Panc1 (cell line): ENCODE measurements at places on chromosomes 3 and 15. TPM values are rescaled to one million over a fixed set of nuclear protein-coding genes. Genes with fewer than 3 reads are reported as not detected.
A peak's percentile ranks its signal among the peaks of the same experiment; 100 is the strongest.

GRCh38 chr3:115099986-115100571, 47.0 kb downstream of the ZBTB20 start:
- H3K36me3 ChIP-seq: no peaks in the 10 kb centered on the region
- H3K27ac ChIP-seq: no peak overlapping the region
- H3K4me1 ChIP-seq: no peaks in the 10 kb centered on the region

DNA sequence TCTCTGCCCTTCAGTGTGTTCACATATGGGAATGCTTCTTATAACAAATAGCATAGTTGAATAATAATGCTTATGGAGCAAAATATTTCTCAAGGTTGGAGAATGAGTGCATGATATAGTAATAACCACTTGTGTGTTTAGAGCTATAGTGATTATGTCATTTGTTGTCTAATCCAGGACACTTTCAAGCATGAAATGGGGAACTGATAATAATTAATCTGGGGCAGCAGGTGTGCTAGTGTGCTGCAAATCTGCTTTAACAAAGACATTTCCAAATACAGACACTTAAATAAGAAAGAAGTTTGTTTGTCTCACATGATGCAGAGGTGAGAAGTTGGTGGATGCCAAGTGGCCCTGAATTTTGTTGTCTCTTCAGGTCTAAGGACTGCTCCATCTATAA, 579.3 kb upstream of the GRM7 start:
- no peak overlapping the region for H3K27ac ChIP-seq
- no peak overlapping the region for H3K4me3 ChIP-seq
- no peaks in the 10 kb centered on the region for H3K4me1 ChIP-seq
- H3K27me3 ChIP-seq: no peaks in the 10 kb centered on the region

- no peaks in the 10 kb centered on the region for H3K4me1 ChIP-seq
- H3K4me3 ChIP-seq: no peak overlapping the region
- H3K27me3 ChIP-seq: 0 out of 2 replicates have a peak, but pooled peaks cover 6% of the 10 kb centered on the region
- no peaks in the 10 kb centered on the region for H3K36me3 ChIP-seq
- no peak for DNase-seq
- no peak overlapping the region for H3K27ac ChIP-seq
Observed at GRCh38 chr3:135148398-135149020, 353.4 kb downstream of the EPHB1 start.

- no peak for DNase-seq
- no peaks in the 10 kb centered on the region for H3K27me3 ChIP-seq
- no peak overlapping the region for H3K27ac ChIP-seq
- H3K4me1 ChIP-seq: no peaks in the 10 kb centered on the region
- peaks cover 28% of the 10 kb centered on the region for H3K36me3 ChIP-seq
- H3K4me3 ChIP-seq: no peak overlapping the region
Observed at GRCh38 chr3:33401781-33402180, 38.4 kb downstream of the UBP1 start.

DNA sequence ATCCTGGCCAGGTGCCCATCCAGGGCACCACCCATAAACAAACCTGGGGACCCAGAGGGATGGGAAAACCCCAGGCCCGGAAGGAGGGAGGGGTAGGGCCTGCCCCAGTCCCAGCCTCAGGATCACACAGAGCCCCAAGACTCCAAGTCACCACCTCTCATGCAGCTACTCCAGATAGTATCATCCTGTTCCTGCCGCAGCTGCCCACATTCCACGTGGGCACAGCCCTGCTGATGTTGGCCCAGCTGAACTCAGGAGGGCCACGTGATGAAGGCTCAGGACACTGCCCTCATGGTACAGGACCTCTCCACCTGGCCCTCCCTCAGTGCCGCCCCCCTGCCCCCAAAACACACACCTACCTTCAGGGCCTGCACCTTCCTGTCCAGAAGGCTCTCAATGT, 69.5 kb downstream of the CACNA2D2 start:
- H3K4me1 ChIP-seq: no peaks in the 10 kb centered on the region
- H3K4me3 ChIP-seq: no peak overlapping the region
- no peaks in the 10 kb centered on the region for H3K36me3 ChIP-seq
- DNase-seq: no peak

GRCh38 chr3:195881276-195881988, 26.9 kb downstream of the TNK2 start:
- H3K27me3 ChIP-seq: no peaks in the 10 kb centered on the region
- no peaks in the 10 kb centered on the region for H3K4me1 ChIP-seq
- no peak overlapping the region for H3K4me3 ChIP-seq
- H3K36me3 ChIP-seq: peaks cover 2% of the 10 kb centered on the region; the same call in 1 of the 2 replicates

DNA sequence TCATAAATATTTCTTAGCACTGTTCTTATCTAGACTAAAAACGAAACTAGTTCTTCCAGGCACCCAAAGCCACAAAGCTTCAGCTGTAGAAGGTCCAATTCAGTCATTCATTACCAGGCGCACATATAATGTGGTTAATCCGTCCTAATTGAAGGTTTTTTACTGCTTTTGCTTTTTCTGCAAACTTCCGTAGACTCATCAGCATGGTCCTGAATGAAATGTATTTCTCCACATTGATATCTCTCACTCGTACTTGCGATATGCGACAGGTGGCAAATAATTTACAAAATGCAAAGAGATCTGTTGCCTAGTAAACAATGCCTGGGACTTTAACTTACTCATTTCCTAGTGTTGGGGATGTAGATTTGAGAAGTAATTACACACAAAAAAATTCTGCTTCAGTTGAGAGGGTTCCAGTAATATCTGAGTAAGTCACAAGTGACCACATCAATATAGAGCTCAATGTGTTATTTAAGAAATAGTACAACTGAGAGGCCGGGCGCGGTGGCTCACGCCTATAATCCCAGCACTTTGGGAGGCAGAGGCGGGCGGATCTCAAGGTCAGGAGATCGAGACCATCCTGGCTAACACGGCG, 75.0 kb upstream of the MBNL1 start:
- no peak for DNase-seq
- no peaks in the 10 kb centered on the region for H3K36me3 ChIP-seq
- peak overlapping the region; percentile 67 for H3K4me3 ChIP-seq

GRCh38 chr3:49132437-49133225, at the start of gene LAMB2:
TSS of gene LAMB2 (minus strand) at chr3:49133050. CDS start at chr3:49132867, 183 bp downstream.
- peaks cover 12% of the 10 kb centered on the region for H3K4me1 ChIP-seq
- peak within 1 kb of the TSS; percentile 89 for H3K4me3 ChIP-seq
- H3K27me3 ChIP-seq: no peaks in the 10 kb centered on the region

DNA sequence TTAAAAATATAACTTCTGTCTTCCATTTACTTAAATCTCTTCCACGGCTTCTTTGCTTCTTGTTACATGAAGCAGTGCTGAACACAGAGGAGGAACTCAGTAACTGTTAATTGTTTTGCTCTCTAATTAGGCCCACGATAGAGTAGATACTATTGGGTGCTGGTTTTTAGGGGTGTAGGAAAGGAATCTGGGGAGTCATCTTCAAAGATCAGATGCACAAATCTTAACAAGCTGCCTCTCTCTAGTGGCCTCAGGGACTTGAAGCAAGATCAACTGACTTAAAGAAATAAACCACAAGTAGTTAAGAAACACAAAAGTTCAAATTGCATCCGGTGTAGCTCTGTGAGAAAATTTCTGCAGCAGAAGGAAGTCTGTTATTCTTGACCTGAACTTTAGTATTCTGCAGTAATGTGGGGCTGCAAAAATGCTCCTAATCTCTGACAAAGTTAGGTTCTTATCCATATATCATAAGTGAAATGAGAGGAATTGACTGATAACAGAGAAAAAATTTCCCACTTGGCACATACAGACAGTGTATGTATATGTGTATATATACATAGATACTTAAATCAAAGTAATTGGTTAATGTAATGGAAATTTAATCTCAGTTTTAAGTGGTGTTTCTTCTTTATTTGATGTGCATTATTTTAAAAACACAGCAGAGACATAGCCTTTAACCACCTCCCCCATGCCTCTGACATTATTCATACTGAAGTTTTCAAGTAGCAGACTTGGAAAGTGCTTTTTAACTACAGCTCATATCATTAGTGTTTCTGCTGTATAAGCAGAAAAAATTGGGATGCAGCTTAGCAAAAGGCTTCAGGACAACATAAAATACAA, 51.8 kb downstream of the CHST2 start:
- H3K4me1 ChIP-seq: no peaks in the 10 kb centered on the region
- no peak overlapping the region for H3K4me3 ChIP-seq
- no peak overlapping the region for H3K27ac ChIP-seq
- no peaks in the 10 kb centered on the region for H3K27me3 ChIP-seq

DNA sequence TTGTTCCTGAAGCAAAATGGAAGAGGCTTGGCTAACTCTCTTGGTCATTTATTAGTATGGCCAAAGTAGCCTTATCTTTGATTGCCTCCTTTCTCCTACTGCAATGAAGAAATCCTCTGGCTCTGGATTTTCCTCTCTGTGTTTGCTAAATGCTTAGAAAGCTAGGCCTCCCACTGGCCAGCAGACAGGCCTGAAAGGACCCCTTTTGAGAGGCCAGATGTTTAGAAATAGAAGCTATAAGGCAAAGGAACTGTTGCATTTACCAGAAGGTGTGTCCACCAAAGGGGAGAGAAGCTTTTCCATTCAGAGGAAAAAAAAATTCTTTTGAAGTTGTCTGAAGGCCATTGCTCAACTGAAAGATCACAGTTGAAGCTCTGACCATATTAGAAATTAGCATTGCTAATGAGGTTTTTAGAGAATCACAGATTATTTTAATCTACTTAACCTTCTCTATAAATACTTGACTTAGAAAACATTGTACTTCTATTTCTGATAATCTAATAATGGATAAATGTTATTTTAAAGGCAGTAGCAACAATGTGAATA, 160.8 kb downstream of the SYNPR start:
- no peak overlapping the region for H3K27ac ChIP-seq
- H3K4me3 ChIP-seq: no peak overlapping the region
- no peaks in the 10 kb centered on the region for H3K27me3 ChIP-seq
- H3K4me1 ChIP-seq: no peaks in the 10 kb centered on the region

DNA sequence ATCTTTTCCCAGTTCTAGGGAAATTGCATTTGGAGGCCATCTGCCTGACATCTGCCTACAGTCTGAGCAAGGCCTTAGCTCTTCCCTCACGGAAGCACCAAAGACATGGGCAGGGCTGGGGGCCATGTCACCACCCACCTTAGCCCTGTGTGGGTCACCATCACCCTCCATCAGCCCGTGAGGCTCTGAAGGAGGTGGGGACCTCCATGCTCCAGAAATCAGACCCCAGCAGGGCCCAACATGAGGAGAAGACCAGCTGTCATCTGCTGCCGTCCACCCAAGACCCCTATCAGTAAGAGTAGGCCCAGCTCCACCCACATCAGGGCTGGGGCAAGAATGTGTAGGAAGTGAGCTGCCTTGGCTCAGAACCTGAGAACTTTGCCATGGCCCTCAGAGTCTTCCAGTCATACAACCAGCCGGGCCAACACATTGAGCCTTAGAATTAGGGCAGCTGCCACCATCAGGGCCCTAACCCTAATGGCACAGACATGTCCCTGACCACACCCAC, 1.9 kb downstream of the TMIE start:
- no peaks in the 10 kb centered on the region for H3K4me1 ChIP-seq
- H3K36me3 ChIP-seq: no peaks in the 10 kb centered on the region
- H3K27ac ChIP-seq: no peak overlapping the region
- no peak for DNase-seq
- no peaks in the 10 kb centered on the region for H3K27me3 ChIP-seq

- no peak overlapping the region for H3K4me3 ChIP-seq
- peaks cover 23% of the 10 kb centered on the region for H3K4me1 ChIP-seq
- no peaks in the 10 kb centered on the region for H3K36me3 ChIP-seq
Observed at GRCh38 chr3:172653004-172653572, 57.8 kb downstream of the NCEH1 start.

DNA sequence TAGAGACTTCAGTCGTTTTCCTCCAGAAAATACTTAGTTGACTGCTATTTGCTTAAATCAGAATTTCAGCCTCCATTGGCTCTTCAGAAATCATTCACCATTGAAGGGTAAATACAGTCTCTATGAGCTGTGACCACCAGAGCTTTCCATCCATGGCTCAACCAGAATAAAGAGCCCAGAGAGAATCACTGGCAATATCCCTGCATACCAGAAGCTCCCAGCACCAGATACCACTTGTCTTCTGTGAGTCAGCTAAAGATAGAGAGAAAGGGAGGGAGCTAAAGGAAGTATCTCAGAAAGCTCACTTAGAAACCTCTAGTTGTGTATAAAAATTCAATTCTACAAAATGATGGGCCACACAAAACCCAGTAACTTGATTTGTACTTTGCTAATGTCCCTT, 115.2 kb upstream of the TMCO5A start:
- DNase-seq: no peak
- H3K27me3 ChIP-seq: no peaks in the 10 kb centered on the region
- no peak overlapping the region for H3K4me3 ChIP-seq

DNA sequence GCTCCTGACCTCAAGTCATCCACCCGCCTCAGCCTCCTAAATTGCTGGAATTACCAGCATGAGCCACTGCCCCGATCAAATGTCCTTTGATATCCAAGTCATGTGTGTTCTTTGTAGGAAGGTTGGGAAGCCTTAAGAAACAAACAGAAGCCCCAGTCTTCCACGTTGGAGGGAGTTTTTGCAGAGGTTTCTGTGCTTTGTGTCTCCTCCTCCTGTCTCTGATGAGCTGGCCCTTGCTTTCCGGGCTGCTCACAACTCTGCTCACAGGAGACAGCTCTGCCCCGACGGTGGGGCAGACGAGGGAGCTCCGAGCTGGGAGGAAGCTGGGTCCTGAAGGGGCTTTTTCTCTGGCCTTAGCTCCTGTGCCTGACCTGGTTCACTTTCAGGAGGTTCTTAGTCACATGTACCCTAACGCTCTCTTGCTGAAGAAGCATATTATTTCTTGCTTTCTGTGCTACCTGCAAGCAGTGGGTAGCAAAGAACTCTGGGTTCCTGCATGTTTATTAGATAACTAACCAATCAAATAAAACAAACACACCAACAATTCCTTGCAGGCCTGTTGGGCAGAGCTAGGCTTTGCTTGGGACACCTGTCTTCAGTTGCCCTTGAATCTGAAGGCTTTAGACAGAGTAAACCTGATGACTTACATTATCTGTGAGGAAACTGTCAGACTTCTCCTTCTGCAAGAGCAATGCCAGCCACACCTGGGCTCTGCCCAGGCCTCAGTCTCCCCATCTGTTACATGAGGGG, 52.6 kb upstream of the SMAD6 start:
- no peak for DNase-seq
- H3K4me3 ChIP-seq: no peak overlapping the region
- H3K27ac ChIP-seq: 0 out of 2 replicates have a peak overlapping the region, but pooled peaks have one; percentile 15
- H3K4me1 ChIP-seq: peaks cover 21% of the 10 kb centered on the region
- H3K36me3 ChIP-seq: no peaks in the 10 kb centered on the region

DNA sequence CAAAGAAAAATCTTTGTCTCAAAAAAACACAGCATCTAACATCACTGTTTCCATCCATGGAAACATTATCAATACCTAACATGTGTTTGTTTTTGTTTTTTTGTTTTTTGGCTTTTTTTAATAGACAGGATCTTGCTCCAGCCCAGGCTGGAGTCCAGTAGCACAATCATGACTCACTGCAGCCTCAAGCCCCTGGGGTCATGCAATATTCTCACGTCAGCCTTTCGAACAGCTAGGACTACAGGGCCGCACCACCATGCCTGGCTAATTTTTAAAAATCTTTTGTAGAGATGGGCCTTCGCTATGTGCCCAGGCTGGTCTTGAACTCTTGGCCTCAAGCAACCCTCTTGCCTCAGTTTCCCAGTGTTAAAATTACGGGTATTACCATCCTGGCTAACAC, 52.8 kb downstream of the RAF1 start:
- no peak for DNase-seq
- no peaks in the 10 kb centered on the region for H3K27me3 ChIP-seq
- peaks cover 15% of the 10 kb centered on the region for H3K36me3 ChIP-seq
- no peaks in the 10 kb centered on the region for H3K4me1 ChIP-seq
- H3K27ac ChIP-seq: no peak overlapping the region

GRCh38 chr3:49017971-49018706, at the start of gene DALRD3:
TSS of gene DALRD3 (minus strand) at chr3:49018580. CDS start at chr3:49018564, 16 bp downstream.
- no peak for DNase-seq
- H3K27me3 ChIP-seq: no peaks in the 10 kb centered on the region
- H3K27ac ChIP-seq: peak within 1 kb of the TSS; percentile 97
- peaks cover 10% of the 10 kb centered on the region for H3K4me1 ChIP-seq

Gene FANCI
- total RNA-seq: 96.2 TPM

Gene KCNH8
- total RNA-seq: not detected

Gene PPARG
- 88.1 TPM for total RNA-seq

Gene TUSC7
- total RNA-seq: not detected

Gene SLC15A2
- total RNA-seq: 0.41 TPM

Gene HAUS2
- total RNA-seq: 42.4 TPM
